ENCODE measurements at places on chromosomes 3 and 15.

- DNase-seq = no peak
Measured at GRCh38 chr3:57756528-57757401, 656 bp downstream of the SLMAP start.

- DNase-seq = no peak
Measured at GRCh38 chr15:38266247-38266986, 13.8 kb downstream of the SPRED1 start.

DNA sequence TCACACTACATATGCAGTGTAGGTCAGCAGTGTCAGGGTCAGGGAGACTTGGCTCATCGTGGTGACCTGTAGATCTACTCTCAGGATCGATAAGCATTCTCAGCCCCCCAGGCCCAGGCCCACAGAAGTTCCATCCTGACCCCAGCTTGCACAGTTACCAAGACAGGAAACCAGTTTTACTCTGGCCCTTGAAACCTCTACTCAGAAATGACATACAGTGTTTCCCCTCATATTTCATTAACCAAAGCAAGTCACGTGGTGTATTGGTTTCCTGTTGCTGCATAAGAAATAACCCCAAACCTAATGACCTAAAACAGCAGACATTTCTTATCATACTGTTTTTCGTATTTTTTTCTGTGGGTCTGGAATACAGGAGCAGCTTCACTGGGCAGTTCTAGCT, 242.2 kb downstream of the SLCO3A1 start:
- no peak for DNase-seq

- DNase-seq = no peak
Measured at GRCh38 chr3:141065841-141066805, 15.0 kb downstream of the SPSB4 start.

DNA sequence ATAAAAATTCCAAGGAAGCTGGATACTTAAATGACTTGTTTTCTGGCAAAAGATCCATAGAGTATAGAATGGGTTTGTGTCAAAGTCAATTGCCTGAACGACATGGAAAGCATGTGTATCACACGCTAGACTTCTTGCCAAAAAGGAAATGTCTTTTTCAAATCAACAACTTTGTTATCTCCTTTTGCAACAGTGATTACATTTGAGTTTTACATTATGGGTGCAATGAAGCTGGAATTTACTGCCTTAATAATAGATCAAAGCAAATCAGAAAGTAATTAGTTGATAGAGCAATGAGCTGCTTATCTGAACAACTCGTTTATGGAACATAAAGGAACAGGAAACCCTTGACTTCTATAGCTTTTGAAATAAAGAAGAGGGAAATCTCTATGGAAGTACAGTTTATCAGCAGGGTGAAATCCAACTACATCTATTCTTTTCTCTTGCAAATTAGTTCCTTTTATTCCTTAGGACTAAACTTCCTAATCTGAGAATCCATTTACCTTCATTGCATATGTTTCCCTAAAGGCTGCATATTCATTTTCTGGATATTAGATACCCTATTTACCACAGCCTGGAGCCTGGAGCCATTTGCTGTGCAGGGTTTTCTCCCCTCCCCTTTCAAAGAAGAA, 415.1 kb upstream of the NECTIN3 start:
- DNase-seq = no peak

DNA sequence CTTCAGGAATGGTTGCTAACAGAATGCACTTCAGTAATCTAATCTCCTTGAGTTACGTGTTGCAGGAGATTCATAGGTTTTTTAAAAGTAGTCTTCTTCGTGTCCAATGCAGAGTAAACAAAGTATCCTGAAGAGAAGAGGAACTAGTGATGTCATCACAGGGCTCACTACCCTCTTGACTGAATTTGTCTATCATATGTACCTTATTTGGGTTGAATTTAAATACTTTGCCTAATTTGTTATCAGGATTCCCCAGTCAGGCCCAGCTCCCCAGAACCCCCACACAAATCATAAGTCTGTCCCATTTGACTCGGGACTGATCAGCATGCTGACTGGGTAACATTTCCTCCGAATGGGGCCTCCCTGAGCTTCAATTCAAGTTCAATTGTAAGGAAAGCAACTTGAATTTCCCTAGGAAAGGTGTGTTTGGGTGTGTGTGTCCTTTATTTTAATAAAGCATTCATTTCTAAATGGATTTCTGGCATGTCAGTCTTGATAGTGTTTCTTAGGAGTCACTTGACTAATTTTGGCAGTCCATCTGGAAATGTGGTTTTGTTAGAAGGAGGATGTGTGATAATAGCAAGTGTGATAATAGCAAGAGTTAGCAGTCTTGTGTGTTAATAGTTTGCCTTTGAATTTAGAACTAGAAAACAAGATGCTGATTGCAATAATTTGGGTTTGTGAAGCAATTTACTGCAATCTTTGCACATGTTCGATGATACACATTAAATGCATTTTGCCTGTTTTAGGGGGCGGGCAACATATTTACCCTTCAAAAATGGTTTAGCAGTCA, 21.9 kb downstream of the OXNAD1 start:
- no peak for DNase-seq

DNA sequence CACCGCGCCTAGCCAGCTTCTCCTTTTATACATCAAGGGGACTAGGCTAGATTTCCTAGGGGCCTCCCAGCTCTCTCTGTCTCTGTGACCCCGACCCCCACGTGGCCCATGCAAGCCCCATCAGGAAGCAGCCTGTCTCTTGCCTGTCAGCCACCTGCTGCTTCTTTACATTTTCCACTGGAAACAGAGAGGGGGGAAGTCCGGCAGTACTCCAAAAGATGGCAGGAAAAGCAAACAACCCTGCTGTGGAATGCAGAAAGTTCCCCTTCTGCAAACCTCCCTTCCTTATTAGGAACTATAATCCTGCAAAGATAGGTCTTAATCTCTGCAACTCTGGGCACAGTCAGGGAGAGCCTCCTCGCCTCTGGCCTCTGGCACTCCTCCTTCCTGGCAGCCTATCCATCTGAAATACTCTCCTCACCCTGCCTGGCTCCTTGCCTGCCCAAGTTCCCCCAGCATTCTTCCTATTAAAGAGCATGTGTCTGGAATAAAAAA, 47.4 kb upstream of the HACD2 start:
- DNase-seq = peak; percentile 33

- DNase-seq = no peak
Measured at GRCh38 chr3:33229947-33230346, 11.3 kb upstream of the SUSD5 start.

DNA sequence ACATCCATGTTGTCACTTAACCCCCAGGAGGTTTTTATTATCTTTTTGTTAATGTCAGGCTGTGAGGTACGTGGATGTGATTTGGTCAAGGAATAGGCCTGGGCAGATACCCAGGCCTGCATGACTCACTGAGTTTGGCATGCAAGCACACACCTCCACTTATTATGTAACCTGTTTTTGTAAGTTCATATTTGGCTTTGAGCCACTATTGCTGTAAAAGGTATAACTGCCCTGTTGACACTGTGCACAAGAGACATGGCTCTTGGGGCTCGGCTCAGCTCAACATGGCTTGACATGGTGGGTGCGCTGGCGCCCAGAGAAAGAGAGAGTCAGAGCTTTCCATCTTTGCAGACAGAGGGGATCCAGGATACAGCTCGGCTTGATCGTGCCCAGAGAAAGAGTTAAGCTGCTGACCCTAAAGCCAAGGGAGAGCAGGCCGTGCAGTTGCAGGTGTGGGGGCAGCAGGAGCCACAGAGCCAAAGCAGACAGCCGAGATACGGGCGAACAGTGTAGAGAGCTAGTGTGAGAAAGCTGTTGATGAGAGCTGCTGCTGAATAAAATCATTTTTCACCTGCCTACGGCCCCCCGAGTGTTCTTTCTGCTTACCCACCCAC, 67.9 kb upstream of the UNC13C start:
- DNase-seq = no peak

- no peak for DNase-seq
Measured at GRCh38 chr3:129230311-129231019, 18.9 kb upstream of the COPG1 start.

Measured in astrocyte of the cerebellum (primary cell).